NCI-H526 (cell line): ENCODE measurements at places on chromosomes 11 and 22.
A peak's percentile ranks its signal among the peaks of the same experiment; 100 is the strongest.

GRCh38 chr22:47990481-47990880 lies 1228.0 kb downstream of the TBC1D22A start:
- DNase-seq = no peak

- DNase-seq = no peak
These were observed 872 bp downstream of the TMA7B start for GRCh38 chr22:39960791-39961746.

GRCh38 chr11:9575260-9576240 lies 2.1 kb downstream of the WEE1 start:
- peak; percentile 87 for DNase-seq

DNA sequence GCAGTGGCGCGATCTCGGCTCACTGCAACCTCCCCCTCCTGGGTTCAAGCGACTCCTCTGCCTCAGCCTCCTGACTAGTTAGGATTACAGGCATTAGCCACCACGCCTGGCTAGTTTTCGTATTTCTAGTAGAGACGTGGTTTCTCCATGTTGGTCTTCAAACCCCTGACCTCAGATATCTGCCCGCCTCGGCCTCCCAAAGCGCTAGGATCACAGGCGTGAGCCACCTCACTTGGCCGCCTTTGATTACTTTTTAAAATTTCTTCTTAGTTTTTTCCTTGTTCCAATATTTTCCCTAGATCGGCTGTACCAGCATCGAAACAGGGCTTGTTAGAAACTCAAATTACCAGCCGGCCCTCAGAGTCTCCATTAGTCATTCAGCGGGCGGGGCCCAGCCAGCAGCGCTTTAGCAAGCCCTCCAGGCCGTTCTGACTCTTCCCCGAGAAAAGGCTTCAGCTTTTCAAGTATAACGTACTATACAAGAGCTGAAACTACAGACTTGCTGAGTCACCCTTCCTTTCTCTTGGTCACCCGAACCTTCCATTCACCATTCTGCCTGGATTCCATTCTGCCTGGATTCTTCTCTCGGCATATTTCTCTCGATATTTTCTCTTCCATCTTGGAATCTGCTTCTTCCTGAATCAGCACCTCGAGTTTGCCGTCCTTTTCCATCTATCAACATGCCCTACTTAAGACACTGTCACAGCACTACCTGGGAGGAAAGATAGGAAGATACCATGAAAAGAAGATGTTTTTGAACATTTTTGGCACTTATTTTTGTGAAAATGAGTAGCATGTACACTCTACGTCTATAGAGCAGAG lies 6.7 kb upstream of the CAPRIN1 start:
- no peak for DNase-seq

GRCh38 chr22:46803031-46803880 lies 40.8 kb downstream of the TBC1D22A start:
- DNase-seq = peak; percentile 60

DNA sequence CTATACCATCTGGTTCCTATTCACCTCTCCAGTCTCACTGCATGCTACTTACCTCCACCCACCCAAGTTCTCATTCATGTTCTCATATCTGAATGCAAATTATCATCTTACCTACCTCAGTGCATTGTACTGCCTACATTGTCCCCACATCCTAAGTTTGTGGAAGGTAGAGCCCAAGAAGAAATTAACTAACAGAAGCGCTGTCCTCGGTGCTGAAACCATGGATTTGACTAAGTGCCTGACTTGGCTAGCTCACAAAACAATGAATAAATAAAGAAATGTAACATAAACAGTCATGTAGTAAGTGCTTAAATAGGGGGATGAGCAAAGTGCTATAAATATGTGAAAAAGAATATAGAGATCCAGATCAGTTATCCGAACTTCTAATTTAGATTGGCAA lies 63.2 kb downstream of the GRIA4 start:
- no peak for DNase-seq

DNA sequence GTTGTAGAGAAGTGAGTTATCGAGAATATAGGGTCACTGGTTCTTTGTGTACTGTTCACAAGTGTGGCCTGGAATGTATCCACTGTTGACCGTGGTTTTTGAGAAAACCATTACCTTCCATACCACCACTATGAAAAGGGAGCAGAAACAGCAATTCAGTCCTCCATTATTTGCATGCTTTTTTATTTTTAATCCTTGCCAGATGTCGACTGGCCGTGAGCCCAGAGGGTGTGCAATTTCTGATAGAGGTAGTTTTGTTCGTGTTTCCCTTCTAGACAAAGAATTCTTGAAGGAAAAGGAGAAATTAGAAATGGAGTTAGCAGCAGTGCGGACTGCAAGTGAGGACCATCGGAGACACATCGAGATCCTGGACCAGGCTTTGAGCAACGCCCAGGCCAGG lies 81.7 kb downstream of the AMOTL1 start:
- no peak for DNase-seq

- no peak for DNase-seq
These were observed 111.8 kb downstream of the CCDC81 start for GRCh38 chr11:86486261-86487030.

DNA sequence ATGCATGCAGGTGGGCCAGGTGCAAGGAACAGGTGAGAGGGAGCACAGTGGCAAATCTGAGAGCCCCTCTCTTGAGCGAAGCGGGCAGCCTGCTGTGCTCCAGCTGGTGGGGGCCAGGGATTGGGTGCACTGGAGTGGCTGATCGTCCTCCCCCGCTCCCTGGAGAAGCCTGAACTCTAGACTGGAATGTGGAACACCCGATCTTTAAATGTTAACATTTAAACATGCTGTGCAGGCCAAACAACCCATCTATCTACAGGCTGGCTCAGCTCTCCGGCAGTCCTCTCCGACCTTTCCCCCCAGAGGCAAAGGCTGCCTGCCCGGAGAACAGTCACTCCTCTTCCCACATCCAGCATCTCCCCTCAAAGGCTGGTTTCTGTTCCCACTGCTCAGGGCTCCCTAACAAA lies 5.1 kb downstream of the MRGPRF start:
- DNase-seq = no peak

- DNase-seq = no peak
These were observed 69.1 kb upstream of the NTM start for GRCh38 chr11:131301306-131301705.

DNA sequence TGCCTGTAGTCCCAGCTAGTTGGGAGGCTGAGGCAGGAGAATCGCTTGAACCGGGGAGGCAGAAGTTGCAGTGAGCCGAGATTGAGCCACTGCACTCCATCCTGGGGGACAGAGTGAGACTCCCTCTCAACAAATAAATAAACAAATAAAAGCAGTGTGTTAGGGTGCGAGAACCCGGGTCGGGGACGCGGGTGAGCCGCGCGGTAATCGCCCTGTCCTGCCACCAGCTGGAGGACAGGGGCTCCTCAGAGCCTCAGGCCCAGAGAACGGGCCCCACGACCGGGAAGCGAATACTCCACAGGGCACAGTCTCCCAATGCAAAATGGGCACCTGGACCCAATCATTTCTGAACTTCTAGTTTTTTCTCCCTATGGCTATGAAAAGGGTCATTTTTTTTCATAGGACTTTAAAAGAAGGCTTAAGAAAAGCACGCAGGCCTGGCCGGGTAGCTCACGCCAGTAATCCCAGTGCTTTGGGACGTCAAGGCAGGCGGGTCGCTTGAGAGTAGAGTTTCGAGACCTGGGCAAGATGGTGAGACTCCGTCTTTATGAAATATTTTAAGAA lies 744 bp upstream of the MCM5 start:
- DNase-seq = no peak

GRCh38 chr22:48171271-48171691 lies 1408.8 kb downstream of the TBC1D22A start:
- DNase-seq = no peak

DNA sequence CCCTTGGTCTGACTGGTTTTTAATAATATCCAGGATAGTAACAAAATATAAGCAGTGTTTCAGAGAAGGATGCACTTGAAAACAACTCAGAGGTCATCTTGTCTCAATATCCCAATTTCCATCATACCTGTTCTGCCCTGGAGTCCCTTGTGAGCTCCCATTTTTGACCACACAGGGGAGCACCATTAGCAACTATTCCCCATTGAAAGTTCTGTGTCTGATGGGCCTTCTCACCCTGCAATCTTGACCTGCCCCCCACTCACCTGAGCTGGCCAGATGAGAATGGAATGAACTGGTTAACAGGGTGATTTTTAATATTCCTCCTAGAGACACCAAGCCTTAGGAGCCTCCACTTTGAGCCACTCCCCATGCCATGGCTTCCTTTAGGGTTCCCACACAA lies 3.8 kb upstream of the CAPN5 start:
- DNase-seq = peak; percentile 13

- DNase-seq = no peak
These were observed 9.3 kb downstream of the TMEM132A start for GRCh38 chr11:60933416-60934123.

GRCh38 chr11:62981743-62982142 lies 3.0 kb downstream of the SLC22A6 start:
- DNase-seq = no peak

DNA sequence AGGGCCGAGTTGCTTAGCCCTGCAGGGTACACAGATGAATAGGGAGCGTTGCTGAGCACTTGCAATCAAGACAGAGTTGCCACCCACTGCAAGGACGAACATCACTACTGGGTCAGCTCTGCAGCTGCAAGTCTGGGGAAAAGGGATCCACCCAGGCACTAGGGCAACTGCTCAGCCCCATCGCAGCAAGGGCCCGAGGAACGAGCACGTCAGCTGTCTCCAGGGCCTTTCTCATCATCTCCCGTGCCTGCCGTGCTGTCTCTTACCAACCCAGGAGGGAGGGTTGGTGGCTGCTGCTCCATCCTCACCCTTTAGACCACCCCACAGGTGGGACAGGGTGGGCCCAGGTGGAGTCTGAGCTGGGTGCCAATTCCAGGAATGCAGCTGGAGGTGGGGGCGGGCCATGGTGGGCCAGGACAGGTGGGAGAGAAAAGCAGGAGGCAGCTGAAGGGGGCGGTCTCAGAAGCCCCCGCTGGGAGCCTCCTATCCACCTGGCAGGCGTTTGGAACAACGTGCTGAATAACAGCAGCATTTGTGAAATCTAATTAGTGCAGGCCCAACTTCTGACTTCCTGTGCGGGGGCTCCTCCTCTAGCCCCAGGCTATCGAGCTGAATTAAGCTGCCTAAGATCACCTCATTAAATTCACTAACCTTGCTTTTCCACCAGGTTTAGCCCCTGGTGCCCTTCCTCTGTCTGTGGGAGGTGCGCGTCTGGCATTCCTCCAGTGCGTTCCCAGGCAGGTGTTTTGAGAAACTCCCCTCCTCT lies 252.5 kb downstream of the ST3GAL4 start:
- DNase-seq = peak; percentile 56

- DNase-seq = no peak
These were observed 72.2 kb downstream of the PDHX start for GRCh38 chr11:34988294-34989255.

GRCh38 chr11:61564936-61565696 lies 15.8 kb downstream of the SYT7 start:
- DNase-seq = no peak

DNA sequence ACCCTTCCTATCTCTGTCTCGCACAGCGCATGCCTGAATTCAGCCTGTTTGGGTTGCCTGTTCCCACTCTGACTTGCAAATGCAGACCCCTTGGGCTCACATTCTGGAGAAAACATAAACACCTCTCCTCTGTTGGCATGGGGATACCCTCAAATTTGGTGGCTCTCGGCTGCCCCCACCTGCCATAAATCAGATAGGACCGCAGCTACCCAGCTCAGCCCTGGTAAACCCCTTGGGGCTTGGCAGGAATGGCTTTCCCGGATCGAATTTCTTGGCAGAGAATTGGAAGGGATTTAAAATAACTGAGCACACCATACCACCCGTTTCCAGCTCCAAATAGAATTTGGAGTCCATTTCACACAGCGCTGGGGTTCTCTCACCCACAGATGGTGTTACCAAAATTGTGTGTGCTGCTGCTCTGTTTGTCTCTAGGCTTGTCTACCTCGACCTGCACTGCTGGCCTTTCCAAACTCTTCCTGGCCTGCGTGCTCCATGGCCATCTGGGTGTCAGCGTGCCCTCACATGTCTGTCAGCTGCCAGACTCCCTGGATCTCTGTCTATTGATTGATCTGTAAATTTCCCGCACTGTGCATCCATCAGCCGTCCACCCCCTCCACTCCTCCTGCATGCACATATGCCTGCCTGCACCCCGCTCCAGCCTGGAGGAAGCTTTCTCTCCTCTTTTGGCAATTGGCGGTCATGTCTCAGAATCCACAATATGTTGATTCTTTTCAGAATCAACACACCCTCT lies 134.0 kb downstream of the NTM start:
- DNase-seq = peak; percentile 90

DNA sequence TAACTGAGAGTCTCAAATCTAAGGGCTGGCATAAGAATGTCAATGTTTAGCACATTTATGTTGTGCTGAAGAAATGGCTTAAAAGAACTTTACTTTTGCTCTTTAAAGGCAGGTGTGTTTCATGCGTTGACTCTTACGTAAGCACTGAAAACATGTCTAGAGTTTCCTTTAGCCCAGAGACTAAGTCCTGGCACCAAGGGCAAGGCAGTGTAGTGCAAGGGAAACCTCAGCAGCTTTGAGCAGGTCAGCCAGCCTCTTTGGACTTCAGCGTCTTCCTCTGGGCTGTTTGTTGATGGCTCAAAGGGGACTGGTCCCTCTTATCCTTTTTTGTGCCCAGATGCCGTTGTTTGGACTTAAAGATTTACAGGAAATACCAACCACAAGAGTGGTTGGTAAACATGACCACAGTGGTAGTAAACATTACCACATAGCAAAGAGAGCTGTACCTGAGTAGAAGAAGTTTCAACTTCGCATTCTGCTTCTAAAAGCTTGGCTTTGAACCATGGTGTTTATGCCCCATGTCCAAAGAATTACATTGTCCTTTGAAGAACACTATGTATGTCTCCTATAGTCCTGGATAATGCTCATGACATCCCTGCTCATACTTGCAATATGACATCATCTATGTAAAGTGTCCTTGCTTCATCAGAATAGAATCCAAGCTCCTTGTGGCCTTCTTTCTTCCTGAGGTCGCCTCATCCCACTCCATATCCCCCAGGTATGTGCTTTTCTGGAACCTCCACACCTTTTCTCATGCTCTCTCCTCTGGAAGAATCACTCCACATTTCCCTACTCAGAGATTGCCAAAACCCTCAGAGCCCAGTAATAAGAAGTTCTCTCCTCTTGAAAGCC lies 23.5 kb downstream of the TENM4 start:
- DNase-seq = no peak

DNA sequence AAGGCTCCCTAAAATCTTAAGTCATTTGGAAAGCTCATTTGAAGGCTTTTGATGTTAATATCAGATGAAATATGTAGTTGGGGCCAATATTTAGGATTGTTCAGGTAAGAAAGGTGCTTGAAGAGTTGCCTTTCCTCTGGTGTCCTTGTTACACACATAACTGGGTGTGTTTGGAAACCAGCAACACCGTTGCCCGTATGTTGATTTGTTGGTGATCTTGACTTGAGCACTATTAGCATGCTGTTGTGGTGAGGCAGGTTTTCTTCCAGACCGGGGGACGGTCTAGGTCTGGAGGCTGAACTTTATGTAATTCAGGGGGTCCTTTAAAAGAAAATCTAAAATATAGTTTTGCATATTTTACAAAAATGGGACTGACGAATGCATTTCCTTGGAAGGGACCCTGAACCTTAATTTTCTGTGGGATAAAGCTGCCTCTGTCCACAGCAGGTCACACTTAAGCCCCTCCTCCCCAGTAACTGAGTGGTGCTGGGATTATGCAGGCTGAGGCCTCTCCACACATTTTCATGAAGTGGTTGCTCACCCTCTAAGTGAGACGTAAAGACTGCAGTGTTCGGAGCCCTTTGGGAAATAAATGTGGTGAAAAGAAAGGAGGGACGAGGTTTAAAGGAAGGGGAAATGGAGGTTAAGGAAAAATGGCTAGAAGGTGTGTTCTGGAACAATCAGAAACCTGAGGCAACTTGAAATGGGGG lies 1.8 kb downstream of the YWHAH start:
- DNase-seq = peak; percentile 31
